ENCODE measurements at places on chromosomes 2 and 18.
A peak's percentile ranks its signal among the peaks of the same experiment; 100 is the strongest.

- no peak for DNase-seq
Observed at GRCh38 chr18:70417847-70418246, 129.0 kb downstream of the SOCS6 start.

DNA sequence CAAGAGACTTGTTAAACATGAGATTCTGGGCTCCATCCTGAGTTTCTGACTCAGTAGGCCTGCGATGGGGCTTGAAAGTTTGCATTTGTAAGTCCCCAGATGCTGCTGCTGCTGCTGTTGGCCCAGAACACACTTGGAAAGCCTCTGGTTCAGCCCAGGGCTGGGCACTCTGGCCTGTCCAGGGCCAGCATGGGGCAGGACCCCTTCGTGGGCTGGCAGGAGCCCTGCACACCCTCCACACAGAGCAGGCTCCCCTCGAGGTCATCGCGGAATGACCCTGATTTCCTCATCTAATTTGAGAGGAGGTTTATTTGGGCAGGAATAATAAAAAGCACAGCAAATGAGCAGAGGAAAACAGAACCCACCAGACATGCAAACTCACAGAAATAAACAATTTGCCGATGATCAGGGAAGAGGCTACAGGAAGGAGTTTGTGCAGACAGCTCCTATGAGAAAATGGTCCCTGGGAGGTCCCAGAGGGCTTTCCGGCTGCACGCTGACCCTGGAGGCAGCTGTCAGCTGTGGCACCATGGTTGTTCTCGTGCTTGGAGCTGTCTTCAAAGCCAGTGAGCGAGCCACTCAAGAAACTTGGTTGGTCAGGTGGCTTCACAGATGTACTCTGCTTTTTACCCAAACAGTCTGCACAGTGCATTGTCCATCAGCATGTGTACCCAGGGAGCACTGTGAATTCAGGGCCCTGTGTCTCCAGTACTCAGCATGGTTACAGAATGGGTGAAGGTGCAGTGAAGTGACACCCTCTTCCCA, 119.3 kb downstream of the GLI2 start:
- DNase-seq, result no peak

GRCh38 chr2:158953926-158954763, 14.3 kb upstream of the TANC1 start:
- DNase-seq, result peak; percentile 98

DNA sequence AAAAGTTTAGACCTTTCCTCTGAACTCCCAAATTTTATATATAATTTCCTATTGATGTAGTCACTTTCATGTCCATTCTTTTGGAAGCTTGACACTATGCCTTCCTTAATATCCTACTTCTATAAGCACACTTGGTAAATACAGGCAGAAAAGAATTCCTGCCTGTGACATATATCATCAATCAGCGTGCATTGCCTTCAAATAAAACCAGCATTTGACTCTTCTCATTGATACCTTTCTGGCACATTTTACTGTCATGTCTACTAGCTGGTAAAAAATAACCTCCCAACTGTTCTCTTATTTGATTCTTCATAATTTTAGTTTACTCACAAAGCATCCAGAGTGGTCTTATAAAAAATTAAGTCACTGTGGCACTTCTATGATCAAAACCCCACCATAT, 693.5 kb downstream of the CBLN2 start:
- no peak for DNase-seq

DNA sequence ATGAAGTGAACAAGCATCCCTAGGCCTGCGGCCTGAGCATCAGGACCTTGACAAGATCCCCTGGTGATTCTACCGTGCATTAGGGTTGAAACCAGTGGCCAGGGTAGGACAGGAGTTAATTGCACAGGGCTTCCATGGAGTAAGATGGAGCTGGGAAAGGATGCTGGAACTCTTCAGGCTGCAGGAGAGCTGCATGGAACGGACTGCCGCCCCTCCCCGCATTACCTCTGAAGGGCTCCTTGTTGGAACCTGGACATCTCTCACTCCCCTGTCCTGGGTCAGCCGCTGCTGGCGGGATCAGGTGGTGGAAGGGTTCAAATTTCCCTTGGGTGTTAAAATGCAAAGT, 156.6 kb upstream of the ID2 start:
- DNase-seq, result no peak

DNA sequence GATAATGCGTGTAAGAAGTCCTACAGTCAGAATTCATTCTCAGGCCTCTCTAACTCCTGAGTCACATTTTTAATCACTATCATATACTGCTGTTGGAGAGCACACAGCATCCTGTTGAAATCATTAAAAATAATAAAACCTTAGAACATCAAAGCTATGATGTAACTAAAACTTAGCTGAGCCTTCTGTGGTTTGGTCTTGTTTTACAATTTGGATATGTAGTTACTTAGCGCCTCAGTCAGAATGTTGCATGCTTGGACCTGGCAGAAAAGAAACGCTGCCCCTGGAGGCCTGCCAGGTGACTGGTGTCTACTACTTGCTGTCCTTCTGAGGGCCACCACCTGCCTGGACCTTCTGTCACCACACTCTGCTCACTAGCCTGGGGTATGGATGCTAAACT, 261.1 kb upstream of the RASGRP3 start:
- peak; percentile 96 for DNase-seq

- DNase-seq, result peak; percentile 92
Observed at GRCh38 chr2:207133820-207134519, 31.8 kb downstream of the KLF7 start.

- no peak for DNase-seq
Observed at GRCh38 chr18:48599391-48599790, 60.6 kb downstream of the CTIF start.

- DNase-seq, result no peak
Observed at GRCh38 chr2:24821433-24821891, 28.2 kb downstream of the CENPO start.

- peak; percentile 14 for DNase-seq
Observed at GRCh38 chr2:236939721-236940231, 145.9 kb upstream of the COPS8 start.

GRCh38 chr2:39018638-39019037, 102.2 kb downstream of the SOS1 start:
- no peak for DNase-seq

DNA sequence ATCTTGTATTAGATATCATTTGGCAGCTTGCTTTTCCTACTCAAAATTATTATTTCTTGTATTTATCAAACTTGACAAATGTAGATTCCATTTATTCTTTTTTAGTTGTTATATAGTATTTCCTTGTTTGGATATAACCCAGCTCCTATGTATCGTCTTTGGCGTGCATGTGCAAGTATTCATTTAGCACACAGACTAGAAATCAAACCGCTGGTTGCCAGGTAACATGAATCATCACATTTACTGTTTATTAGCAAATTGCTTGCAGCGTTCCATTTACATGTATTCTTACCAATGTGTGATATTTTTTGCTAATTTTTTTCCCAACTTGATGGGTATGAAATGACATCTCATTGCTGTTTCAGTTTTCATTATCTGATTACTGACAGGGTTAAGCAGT, 2089.7 kb upstream of the CELF4 start:
- DNase-seq, result no peak

- no peak for DNase-seq
Observed at GRCh38 chr2:55136138-55136541, 85.9 kb upstream of the RTN4 start.

DNA sequence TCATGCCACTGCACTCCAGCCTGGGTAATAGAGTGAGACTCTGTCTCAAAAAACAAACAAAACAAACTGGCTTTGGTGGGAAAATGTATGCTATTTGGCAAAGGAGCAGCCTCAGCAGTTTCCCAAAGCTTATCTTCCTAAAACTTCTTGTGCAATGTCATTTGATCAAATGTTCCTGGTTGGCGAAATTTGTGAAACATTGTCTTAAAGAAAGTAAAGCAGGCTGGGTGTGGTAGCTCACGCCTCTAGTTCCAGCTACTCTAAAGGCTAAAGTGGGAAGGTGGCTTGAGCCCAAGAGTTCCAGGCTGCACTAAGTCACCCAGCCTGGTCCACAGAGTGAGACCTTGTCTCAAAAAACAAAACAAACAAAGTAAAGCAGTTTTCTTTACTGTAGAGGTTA, 17.3 kb upstream of the TAF4B start:
- no peak for DNase-seq

- no peak for DNase-seq
Observed at GRCh38 chr2:59029058-59029457, 787.9 kb upstream of the FANCL start.

DNA sequence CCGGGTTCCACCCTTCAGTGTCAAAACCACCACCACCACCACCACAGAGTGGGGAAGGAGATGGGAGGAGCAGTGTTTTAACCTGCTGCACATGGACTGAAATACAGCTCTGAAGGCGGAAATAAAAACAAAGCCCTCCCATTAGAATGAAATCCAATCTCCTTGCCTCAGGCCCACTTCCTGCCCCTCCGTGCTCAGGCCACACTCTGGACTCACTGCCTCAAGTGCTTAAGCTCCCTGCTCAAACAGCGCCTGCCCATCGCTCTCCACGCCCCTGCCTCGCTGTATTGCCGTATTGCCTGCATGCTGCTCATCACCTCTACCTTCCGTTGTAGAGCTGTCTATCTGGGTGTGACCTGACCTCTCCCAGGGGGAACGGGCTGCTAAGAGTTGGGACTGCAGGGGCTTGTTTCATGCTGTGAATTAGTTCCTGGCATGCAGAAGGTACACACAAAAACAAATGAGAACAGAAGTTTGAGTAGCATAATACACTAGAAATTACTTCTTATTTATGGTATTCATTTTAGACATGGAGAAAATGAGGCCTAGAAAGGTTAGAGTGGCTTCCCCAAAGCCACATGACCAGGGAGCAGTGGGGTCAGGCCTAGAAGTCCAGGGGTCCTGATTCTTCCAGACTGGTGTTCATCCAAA, 31.6 kb upstream of the NEB start:
- DNase-seq, result no peak

GRCh38 chr2:130303169-130303568, 39.5 kb upstream of the IMP4 start:
- DNase-seq, result no peak

GRCh38 chr18:8978394-8978793, 124.1 kb upstream of the NDUFV2 start:
- DNase-seq, result no peak

- no peak for DNase-seq
Observed at GRCh38 chr2:102258025-102258385, 53.4 kb upstream of the IL1RL1 start.

GRCh38 chr18:46953195-46953594, 35.8 kb downstream of the KATNAL2 start:
- no peak for DNase-seq

GRCh38 chr18:45687621-45688020, 36.4 kb upstream of the SLC14A1 start:
- DNase-seq, result no peak

DNA sequence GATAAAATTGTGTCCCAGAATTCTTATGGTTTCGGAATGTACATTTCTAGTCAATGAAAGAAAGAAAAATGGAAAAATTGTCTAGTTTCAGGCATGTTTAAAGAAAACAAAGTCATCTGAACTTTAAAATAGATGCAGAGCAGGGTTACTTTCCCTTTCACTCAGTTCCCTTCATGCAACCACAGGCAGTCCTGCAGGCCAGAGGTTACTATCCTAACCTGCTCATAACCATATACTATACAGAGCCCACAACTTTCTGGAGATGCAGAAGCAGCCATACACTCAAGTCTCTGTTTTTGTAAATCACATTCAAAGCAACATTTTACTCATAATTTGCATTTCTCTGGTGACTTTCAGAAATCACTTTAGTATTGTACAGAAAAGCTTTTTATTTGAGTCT, 690.3 kb downstream of the MBD2 start:
- DNase-seq, result no peak

All from fibroblast of the aortic adventitia (primary cell).